Stimulated activated CD8-positive, alpha-beta memory T cell treated with anti-CD3 and anti-CD28 coated beads, Interleukin-2, amount 100 ng/mL, for 48 hours (primary cell): ENCODE measurements at places on chromosomes 4 and X.

DNA sequence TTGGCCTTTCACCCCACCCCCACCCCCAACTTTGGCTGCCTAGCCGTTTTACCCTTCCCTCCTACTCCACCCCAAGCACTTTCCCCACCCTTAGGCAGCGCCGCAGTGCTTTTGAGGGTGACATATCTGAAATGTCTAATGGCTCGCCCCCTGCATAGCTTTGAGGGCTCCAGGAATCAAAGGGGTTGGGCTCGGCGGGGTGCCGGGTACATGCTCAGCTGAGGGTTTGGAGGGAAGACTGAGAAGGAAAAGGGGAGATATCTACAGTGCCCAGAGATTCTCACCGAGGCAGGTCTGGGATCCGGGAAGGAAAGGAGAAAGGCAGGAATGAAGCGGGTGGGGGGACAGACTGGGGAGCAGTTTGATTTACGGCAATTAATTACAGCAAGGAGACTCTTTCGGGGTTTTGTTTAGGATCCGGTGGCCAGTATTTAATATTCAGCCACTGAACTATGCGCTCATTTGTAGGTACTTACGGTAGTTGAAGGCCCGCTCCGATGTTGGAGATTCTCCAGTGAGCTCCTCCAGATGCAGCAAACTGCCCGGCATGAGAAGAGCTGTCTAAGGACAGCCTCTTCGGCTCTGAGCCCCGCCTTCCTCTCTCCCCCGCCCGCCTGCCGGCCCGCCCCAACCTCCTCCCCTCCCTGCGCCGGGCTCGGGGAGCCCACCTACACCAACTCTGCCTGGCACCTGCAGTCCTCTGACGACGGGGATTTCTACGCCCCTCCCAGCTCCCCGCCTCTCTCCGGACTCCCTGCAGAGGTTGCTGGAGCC lies at the start of gene IGSF1:
Gene IGSF1, minus strand, starts transcription at position 569 of the 774 bp plus-strand sequence. CDS start 2,632 bp downstream, outside the sequence.
- no peak for DNase-seq

GRCh38 chr4:100348473-100348872 lies 158.2 kb upstream of the DDIT4L start:
- no peak for DNase-seq

- no peak for DNase-seq
Measured at GRCh38 chr4:108533876-108534275, 86.5 kb upstream of the RPL34 start.

DNA sequence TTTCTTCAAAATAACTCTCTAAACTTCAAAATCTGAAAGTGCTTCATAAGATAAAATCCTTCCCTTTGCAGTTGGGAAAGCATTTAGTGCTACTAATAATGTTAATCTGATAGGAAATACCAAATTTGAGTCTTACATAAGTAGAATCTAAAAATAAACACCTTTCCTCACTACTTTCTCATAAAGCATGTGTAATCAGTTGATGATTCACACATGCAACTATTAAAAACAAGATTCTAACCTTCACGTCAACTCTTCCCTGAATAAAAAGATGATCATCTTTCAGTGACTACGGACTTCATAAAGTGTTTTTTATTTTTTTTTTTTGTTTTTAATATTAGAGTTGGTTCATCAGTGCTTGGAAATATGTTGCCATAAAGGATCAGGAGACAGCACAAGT lies 172.6 kb downstream of the ACTRT1 start:
- DNase-seq, result no peak

- DNase-seq, result no peak
Measured at GRCh38 chr4:69830560-69831269, 29.2 kb downstream of the SULT1E1 start.

DNA sequence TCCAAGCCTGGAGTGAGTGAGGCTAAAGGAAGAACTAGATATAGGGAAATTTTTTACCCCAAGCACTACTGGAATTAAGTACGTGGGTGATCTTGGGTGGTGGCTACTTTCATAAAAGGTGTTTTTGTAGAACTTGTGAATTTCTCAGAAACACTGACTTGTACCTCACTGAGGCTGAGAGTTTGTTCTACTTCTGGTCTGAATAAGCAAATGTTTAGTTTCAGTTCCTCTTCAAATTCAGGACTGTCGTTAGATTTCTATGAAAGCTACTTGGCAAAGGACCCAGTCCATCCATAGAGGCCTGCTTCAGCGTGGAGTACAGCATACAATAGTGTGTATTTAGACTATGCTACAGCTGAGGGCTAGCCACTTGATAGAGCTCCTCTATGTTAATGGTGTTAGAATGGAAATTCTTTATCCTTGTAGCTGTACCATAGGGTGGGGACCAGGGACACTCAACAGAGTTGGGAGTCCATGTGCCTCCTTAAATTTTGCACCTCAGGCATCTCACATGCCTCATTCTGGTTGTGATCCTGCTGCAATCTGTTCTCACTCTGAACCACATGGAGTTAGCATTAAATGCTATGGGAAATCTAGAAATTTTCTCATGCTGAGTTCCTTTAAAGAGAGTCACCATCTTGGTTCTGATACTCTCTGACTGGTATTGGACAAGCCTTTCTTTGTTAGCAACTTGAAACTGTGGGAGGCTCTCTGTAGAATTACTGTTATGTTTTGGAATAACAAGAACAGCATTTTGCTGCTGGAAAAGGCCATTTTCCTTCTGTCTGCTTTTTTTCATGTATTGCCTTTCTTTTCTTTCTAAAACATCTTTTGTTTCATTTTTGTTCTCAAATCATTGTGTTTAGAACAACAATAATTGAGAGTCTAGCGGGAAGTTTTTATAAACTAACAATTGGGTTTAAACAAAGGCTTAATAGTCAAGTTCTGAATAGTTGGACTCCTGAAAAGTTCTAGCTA lies 86.8 kb downstream of the PDGFRA start:
- no peak for DNase-seq

DNA sequence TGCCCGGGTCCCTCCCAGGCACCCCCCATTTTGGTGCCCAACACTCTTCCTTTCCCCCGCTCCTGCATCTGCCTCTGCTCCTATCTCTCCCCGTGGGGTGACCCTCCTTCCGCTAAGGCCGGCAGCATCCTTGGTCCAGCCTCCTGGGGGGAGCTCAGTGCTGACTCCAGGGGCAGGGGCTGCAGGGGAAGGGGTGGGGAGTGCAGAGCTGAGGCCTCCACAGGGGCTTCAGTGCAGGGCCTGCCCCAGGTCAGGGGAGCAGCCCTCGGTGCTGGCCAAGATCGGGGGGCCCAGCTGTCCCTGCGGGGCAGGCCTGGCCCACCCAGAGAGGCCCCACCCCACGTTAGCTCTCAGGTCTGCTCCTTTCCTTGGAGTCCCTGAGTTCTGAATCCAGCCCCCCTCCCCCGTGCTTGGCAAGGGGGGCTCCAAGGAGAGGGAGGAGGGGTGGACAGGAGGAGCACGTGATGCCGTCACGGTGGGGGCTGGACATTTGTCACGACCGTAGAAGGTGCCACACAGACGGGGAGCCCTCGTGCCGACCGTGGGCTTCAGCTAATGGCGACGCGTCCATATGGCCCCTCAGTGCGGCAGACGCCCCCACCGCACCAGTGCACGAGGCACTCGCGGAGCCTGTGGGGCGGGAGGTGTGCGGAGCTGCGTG lies 63.5 kb upstream of the ADRA2C start:
- DNase-seq, result no peak

DNA sequence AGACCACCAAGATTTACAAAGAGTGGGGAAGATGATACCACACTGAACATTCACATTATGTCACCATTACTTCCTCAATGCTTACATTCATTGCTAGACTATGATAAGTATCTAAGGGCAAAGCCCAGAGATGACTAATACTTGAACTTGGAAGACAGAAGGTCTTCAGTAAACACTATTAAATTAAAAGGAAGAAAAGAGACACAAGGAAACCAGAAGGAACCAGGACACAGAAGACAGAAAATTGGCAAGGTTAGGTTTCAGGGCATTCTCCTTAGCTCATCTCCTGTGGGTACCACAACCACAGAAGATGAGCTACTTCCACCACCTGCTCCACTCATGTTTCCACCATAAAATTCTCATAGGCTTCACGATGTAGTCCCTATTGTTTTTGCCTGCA lies 64.9 kb downstream of the NLGN4X start:
- no peak for DNase-seq

- DNase-seq, result no peak
Measured at GRCh38 chrX:40240844-40241243, 143.1 kb upstream of the BCOR start.

GRCh38 chrX:17291171-17291900 lies 83.7 kb upstream of the NHS start:
- no peak for DNase-seq

DNA sequence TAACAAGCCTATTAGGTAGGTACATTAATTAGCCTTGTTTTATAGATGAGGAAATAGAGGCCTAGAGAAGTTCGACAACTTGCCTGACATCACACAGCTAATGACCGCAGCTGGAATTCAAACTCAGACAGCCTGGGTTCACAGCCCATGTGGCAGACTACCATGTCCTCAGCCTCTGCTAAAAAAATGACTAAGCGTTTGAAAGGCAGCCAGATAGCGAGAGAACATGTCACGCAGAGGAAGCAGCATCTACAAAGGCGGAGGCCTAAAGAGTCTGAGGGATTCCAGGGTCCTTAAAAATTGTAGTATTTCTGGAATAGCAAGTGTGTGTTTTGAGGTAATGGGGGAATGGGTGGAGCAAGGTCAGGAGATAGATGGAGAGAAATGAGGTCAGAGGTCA lies 33.2 kb upstream of the BMP15 start:
- no peak for DNase-seq

DNA sequence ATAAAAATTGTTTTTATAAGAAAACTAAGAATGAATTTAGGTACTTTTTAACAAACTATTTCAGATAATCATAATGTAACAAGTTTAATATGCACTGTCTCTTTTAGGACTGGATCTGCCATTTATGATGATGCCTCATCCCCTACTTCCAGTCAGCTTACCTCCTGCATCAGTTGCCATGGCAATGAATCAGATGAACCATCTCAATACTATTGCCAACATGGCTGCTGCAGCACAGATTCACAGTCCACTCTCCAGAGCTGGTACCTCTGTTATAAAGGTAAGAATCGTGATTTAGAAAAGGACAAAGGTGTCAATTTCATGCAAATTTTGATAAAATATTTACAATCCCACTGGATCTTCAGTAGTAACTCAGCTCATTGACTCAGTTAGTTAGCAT lies 566.2 kb downstream of the DACH2 start:
- no peak for DNase-seq

DNA sequence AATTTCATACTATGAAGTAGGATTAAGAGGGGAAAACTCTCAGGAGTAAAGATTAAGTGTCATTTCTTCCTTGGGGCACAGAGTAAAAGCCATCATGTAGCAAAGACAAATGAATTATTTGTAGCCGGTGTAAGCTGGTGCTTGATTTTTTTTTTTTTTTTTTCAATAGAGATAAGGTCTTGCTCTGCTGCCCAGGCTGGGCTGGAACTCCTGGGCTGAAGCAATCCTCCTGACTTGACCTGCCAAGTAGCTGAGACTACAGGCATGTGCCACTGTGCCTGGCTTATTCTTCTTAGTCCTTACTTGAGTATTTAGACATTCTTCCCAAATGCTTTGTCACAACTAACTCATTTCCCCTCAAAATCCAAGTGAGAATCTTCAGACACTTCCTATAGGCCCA lies 125.7 kb downstream of the STOX2 start:
- DNase-seq, result no peak

DNA sequence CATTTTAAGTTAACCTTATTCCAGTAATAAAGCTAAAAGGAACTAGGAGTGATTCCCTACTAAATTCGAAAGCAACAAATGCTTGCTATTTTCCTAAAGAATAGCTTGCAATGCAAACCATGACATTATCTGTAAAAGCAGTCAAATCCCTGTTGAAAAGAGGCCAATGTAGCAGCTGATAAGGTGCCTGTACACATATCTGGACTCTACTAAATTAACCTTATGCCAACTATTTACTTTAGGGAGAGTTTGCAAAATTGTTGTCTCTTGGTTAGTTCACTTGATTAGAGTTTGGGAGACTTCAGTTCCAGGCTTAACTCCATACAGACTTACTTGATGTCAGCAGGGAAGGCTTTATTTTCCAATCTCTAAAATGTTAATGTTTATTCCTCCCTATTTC lies 6.0 kb downstream of the IL13RA2 start:
- no peak for DNase-seq

DNA sequence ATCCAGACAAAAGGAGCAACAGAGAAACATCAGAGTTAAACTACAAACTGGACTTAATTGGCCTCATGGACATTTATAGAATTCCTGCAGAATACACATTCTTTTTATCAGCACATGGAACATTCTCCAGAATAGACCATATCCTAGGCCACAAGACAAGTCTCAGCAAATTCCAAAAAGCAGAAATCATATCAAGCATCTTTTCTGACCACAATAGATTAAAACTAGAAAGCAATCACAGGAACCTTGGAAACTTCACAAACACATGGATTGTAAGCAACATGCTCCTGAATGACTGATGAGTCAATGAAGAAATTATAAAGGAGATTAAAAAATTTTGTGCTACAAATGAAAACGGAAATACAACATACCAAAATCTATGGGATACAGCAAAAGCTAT lies 526.7 kb downstream of the PCDH7 start:
- DNase-seq, result no peak

- no peak for DNase-seq
Measured at GRCh38 chr4:10808591-10808990, 124.0 kb upstream of the CLNK start.

- DNase-seq, result no peak
Measured at GRCh38 chr4:14022456-14022855, 394.9 kb upstream of the BOD1L1 start.
